ENCODE measurements at places on chromosomes 4 and X.

- DNase-seq: no peak
Observed at GRCh38 chr4:83651846-83652245, 115.9 kb downstream of the GPAT3 start.

- no peak for DNase-seq
Observed at GRCh38 chr4:117610706-117611308, 423.5 kb upstream of the NDST3 start.

DNA sequence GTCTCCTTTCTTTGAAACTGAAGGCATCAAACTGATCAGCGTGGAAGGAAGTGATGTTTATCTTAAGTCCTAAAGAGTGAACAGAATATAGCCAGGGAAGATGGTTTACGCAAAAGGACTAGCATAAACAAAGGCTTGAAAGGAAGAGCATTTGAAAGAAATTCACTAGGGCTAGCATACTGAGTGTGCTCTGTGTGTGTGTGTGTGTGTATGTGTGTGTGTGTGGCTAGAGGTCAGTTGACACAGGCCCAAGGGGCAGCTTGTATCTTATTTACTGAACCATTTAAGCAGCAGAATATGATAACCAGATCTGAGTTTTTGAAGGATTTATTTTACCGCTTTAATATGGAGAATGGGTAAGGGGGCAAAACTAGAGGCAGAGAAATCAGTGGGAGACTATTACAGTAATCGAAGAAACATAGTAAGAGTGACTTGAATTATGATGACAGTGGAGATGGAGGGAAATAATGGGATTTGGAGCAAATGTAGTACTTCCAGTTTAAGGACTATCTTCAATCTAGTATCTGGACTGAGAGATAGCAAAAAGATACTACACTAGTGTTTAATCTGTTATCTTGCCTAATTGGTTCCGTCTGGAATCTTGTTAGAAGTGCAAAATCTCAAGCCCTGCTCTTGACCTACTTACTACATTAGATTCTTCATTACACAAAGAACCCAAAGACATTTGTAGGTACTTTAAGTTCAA is 36.9 kb downstream of the CEP44 start:
- DNase-seq: no peak

GRCh38 chr4:166501941-166502382 is 628.9 kb downstream of the TLL1 start:
- DNase-seq: no peak

GRCh38 chr4:177339477-177340374 is 30.1 kb downstream of the NEIL3 start:
- DNase-seq: no peak

GRCh38 chrX:15973299-15973698 is 118.7 kb upstream of the AP1S2 start:
- peak; percentile 59 for DNase-seq
